Upper lobe of right lung (tissue), 1 donor: ENCODE measurements at places on chromosomes 12 and 14. TPM values are rescaled to one million over a fixed set of nuclear protein-coding genes. Genes with fewer than 3 reads are reported as not detected.

The NEDD8 gene
- 142 TPM for total RNA-seq

The GLIPR1L1 gene
- not detected for total RNA-seq

GRCh38 chr12:131171029-131171428 is 217.3 kb downstream of the ADGRD1 start:
- no peak overlapping the region for H3K4me3 ChIP-seq
- H3K27me3 ChIP-seq, result no peaks in the 10 kb centered on the region
- no peaks in the 10 kb centered on the region for H3K36me3 ChIP-seq
- H3K27ac ChIP-seq, result no peak overlapping the region

DNA sequence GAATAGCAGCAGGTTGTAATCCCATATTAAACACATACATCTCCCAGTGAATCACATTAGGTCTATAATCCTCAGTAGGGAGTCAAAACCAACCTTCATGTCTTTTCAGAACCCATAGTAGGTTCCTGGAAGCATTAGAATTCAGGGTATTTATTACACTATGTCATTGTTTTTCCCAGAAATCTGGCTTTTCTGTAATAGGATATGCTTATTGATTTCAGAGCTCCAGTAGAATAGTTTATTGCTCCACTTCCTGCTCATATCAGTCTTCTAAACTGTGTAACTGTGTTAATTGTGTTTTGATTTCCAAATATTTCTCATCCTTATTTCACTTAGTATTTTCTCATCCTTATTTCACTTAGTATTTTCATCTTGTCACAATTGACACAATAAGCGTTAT is 268.0 kb downstream of the CCDC59 start:
- no peak for DNase-seq
- H3K36me3 ChIP-seq, result no peaks in the 10 kb centered on the region
- H3K4me3 ChIP-seq, result no peak overlapping the region
- no peak overlapping the region for H3K27ac ChIP-seq
- no peaks in the 10 kb centered on the region for H3K4me1 ChIP-seq

- no peak for DNase-seq
- H3K27ac ChIP-seq, result peak overlapping the region; percentile 30
- no peaks in the 10 kb centered on the region for H3K27me3 ChIP-seq
- H3K4me1 ChIP-seq, result peaks cover 39% of the 10 kb centered on the region
These were observed 6.8 kb downstream of the RIN3 start for GRCh38 chr14:92520102-92521057.

DNA sequence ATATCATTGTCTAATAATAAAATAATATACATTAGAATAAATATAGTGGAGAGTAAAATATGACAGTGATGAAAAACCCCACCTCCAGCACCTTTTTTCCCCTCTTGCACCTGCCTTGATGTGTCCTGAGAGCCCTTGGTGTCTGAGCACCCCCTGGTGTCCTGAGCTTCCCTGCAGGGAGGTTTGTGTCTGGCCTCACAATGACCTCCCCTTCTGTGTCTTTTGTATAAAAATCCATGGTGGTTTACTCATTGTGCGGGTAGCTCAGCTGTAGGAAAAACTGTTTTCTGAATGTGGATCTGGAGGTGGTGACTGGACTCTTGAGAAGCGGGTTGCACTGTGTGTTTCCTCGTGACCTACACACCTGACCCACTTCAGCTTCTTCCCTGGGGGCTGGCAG is 636.9 kb downstream of the TMEM121 start:
- no peak overlapping the region for H3K27ac ChIP-seq
- no peak overlapping the region for H3K4me3 ChIP-seq
- peaks cover 5% of the 10 kb centered on the region for H3K27me3 ChIP-seq
- no peaks in the 10 kb centered on the region for H3K4me1 ChIP-seq
- no peak for DNase-seq

The NELL2 gene
- total RNA-seq, result 1.6 TPM

The RAD9B gene
- total RNA-seq, result 1.8 TPM

DNA sequence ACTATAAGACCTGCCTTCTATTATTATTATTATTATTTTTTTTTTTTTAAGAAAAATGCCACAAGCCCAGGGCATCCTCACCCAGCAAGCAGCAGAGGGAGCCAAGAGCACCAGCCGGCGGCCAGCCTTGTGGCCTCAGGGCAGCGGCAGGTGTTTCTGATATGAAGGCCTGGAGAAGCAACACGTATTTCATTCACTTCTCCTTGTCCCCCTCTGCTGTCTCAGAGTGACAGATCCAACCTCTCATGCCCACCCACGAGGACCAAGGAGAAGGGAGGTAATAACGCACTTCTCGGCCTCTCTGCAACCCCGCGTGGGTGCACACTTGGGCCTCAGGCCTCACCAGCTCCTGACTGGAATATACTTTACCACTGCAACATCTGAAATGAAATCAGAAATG is 25.4 kb downstream of the CDC42BPB start:
- no peaks in the 10 kb centered on the region for H3K36me3 ChIP-seq
- H3K4me3 ChIP-seq, result no peak overlapping the region
- no peak for DNase-seq

DNA sequence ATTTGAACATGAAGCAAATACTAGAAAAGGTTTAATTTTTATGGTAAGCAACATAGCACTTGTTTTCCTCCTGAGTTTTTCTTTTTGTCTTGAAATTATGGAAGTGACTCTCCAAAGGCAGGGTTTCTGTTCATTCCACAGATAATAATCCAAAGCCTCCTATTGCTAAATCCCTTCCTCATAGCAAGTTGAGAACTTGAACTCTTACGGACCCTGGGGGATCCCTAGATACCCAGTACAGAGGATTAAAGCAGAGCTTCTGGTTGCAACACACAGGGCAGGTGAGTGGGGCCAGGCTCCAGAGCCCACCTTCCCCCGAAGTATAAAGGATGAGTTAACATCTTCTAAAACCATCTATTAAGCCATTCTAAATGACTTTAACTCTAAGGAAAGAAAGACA is 294.1 kb downstream of the RMST start:
- H3K4me3 ChIP-seq, result no peak overlapping the region
- DNase-seq, result no peak
- no peaks in the 10 kb centered on the region for H3K27me3 ChIP-seq
- peak overlapping the region; percentile 45 for H3K27ac ChIP-seq

The SIX1 gene
- 0.14 TPM for total RNA-seq

The KCNK13 gene
- total RNA-seq, result 0.81 TPM

DNA sequence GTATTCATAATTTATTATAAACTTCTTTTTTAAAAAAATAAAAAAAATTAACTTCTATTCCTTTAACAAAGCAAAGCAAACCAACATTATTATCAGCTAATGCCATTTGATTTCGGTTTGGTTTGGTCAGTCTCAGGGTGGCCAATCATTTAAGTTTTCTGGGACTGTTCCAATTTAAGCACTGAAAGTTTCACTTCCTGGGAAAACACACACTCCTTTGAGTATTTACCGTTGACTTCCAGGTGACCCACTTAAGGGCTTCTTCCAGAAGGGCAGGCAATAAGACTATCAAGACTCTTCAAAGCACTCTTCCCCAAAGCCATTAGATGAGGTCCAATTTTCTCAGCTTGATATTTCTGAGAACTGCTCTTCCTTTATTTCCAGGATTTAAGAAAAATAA is 854.0 kb downstream of the DIO2 start:
- no peaks in the 10 kb centered on the region for H3K4me1 ChIP-seq
- H3K27me3 ChIP-seq, result no peaks in the 10 kb centered on the region
- DNase-seq, result no peak
- no peak overlapping the region for H3K27ac ChIP-seq
- no peaks in the 10 kb centered on the region for H3K36me3 ChIP-seq

The NANOG gene
- total RNA-seq, result not detected

The ANKRD9 gene
- 22.4 TPM for total RNA-seq

- DNase-seq, result no peak
- no peak overlapping the region for H3K4me3 ChIP-seq
These were observed 45.6 kb downstream of the FNTB start for GRCh38 chr14:65032319-65032718.

- no peak for DNase-seq
- H3K4me3 ChIP-seq, result no peak overlapping the region
- no peaks in the 10 kb centered on the region for H3K4me1 ChIP-seq
- no peaks in the 10 kb centered on the region for H3K36me3 ChIP-seq
- no peaks in the 10 kb centered on the region for H3K27me3 ChIP-seq
- no peak overlapping the region for H3K27ac ChIP-seq
These were observed 266.6 kb downstream of the KIF21A start for GRCh38 chr12:39176356-39176755.

The TSHR gene
- total RNA-seq, result not detected

- no peak overlapping the region for H3K27ac ChIP-seq
- no peak for DNase-seq
- no peaks in the 10 kb centered on the region for H3K36me3 ChIP-seq
- no peaks in the 10 kb centered on the region for H3K27me3 ChIP-seq
- peaks cover 5% of the 10 kb centered on the region for H3K4me1 ChIP-seq
These were observed 48.7 kb upstream of the PLXNC1 start for GRCh38 chr12:94099632-94100031.

DNA sequence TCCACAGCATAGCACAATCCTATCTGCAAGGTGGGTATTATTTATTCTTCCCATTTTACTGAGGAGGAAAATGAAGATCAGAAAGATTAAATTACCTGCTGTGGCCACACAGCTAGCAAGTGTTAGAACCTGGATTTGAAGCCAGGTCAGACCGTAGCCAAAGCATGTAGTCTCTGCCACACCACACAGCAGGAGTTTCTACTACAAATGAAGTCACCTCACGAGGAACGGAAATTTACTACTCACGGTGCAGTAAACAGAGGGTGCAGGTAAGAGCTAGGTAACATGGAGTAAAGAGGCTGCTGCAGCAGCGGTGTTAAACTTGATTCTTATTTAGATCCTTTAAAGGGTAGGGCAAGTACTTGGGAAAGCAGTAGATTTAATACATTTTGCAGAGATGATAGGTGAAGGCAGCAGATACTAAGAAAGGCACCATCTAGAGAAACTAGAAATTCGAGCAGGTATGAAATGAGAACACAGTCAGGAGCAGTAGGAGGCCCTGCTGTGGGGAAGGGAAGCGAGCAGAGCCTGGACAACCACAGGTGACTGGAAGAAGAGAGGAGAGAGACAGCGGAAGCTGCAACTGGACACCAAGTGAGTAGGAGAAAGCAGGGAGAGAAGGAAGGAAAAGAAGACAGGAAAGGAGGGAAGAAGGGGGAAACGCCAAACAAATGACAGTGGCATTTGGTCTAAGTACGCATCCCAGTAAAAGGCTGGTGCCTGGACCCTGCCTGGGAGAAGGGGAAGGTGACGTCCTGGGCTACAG is 21.5 kb downstream of the SPTB start:
- no peaks in the 10 kb centered on the region for H3K36me3 ChIP-seq
- no peak overlapping the region for H3K4me3 ChIP-seq
- H3K27ac ChIP-seq, result no peak overlapping the region
- DNase-seq, result no peak
- H3K27me3 ChIP-seq, result peaks cover 5% of the 10 kb centered on the region

The KLRC3 gene
- not detected for total RNA-seq

GRCh38 chr12:30268041-30268440 is 427.6 kb downstream of the IPO8 start:
- no peak overlapping the region for H3K4me3 ChIP-seq
- no peaks in the 10 kb centered on the region for H3K36me3 ChIP-seq
- no peaks in the 10 kb centered on the region for H3K27me3 ChIP-seq
- no peak for DNase-seq
- H3K27ac ChIP-seq, result no peak overlapping the region
- no peaks in the 10 kb centered on the region for H3K4me1 ChIP-seq

- H3K4me1 ChIP-seq, result no peaks in the 10 kb centered on the region
- DNase-seq, result no peak
- no peak overlapping the region for H3K4me3 ChIP-seq
- no peaks in the 10 kb centered on the region for H3K36me3 ChIP-seq
- no peaks in the 10 kb centered on the region for H3K27me3 ChIP-seq
These were observed 267.1 kb downstream of the LRFN5 start for GRCh38 chr14:41873686-41874317.

The MYF5 gene
- total RNA-seq, result not detected

The GLT1D1 gene
- total RNA-seq, result 3.5 TPM

GRCh38 chr12:49331380-49332222 is 5.4 kb downstream of the C1QL4 start:
- DNase-seq, result peak; percentile 80
- peaks cover 41% of the 10 kb centered on the region for H3K27me3 ChIP-seq
- H3K36me3 ChIP-seq, result no peaks in the 10 kb centered on the region

The KRT85 gene
- total RNA-seq, result not detected

The RTL1 gene
- total RNA-seq, result not detected

The STAB2 gene
- 2.6 TPM for total RNA-seq

- no peak overlapping the region for H3K4me3 ChIP-seq
- H3K27me3 ChIP-seq, result no peaks in the 10 kb centered on the region
- H3K27ac ChIP-seq, result no peak overlapping the region
These were observed 51.6 kb downstream of the GPATCH2L start for GRCh38 chr14:76203086-76204001.

GRCh38 chr12:32906399-32907165 is 10.0 kb upstream of the PKP2 start:
- H3K4me3 ChIP-seq, result no peak overlapping the region
- H3K27ac ChIP-seq, result no peak overlapping the region
- no peak for DNase-seq
- no peaks in the 10 kb centered on the region for H3K36me3 ChIP-seq

The CLEC6A gene
- total RNA-seq, result 2.0 TPM

The RND1 gene
- total RNA-seq, result 7.1 TPM

DNA sequence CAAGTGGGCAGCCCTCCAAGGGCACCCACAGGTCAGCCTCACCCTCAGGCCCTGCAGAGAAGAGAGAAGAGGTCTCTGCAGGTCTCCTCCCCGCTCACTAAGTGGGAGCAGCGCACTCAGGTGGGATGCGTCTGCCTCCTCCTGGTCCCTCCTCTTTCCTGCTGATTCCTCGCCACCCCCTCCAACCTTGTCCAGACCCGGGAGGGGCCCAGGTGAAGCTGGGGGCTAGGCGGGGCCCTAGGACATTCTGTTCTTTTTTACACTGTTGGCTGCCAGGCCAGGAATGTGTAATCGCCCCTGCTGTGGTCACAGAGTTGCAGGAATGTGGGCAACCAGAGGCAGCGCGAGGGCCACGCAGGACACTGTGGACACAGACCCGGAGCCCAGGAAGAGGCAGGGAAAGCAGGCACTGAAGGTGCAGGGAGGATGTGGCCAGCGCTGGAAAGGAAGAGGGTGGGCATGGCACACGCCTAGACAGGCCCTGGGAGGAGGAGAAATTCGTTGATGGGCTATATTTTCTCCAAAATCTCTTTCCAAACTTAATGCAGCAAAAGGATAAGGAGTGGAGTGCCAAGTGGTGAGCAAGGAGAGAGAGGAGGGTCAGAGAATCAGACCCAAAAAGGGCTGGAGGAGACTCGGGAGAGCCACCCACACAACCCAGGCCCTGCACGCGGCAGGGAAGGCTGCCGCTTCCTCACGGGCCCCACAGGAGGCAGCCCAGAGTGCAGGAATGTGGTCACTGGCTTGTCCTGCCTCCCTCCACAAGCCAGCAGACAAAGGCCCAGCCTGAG is 911 bp upstream of the SCNN1A start:
- peak overlapping the region; percentile 91 for H3K27ac ChIP-seq
- no peaks in the 10 kb centered on the region for H3K36me3 ChIP-seq
- H3K27me3 ChIP-seq, result no peaks in the 10 kb centered on the region
- DNase-seq, result peak; percentile 93
- H3K4me3 ChIP-seq, result peak overlapping the region; percentile 52

GRCh38 chr14:104223101-104224041 is 85.0 kb downstream of the KIF26A start:
- H3K36me3 ChIP-seq, result no peaks in the 10 kb centered on the region
- H3K27me3 ChIP-seq, result no peaks in the 10 kb centered on the region
- H3K4me3 ChIP-seq, result peak overlapping the region; percentile 39
- peaks cover 2% of the 10 kb centered on the region for H3K4me1 ChIP-seq
- DNase-seq, result no peak

- H3K27me3 ChIP-seq, result no peaks in the 10 kb centered on the region
- DNase-seq, result peak; percentile 93
- peaks cover 2% of the 10 kb centered on the region for H3K36me3 ChIP-seq
- peaks cover 15% of the 10 kb centered on the region for H3K4me1 ChIP-seq
These were observed 2.9 kb upstream of the ZFP36L1 start for GRCh38 chr14:68795597-68796417.

- no peaks in the 10 kb centered on the region for H3K27me3 ChIP-seq
- no peak overlapping the region for H3K27ac ChIP-seq
- H3K4me1 ChIP-seq, result no peaks in the 10 kb centered on the region
- no peaks in the 10 kb centered on the region for H3K36me3 ChIP-seq
These were observed 429.1 kb downstream of the DAD1 start for GRCh38 chr14:22159957-22160356.
